Hematopoietic multipotent progenitor cell treated with erythropoietin and hydrocortisone succinate and interleukin-3 and kit ligand, for 15 days (in vitro differentiated cells): ENCODE measurements at places on chromosomes 2 and 18.

- no peak for DNase-seq
These were observed 42.9 kb upstream of the EML6 start for GRCh38 chr2:54680397-54681041.

DNA sequence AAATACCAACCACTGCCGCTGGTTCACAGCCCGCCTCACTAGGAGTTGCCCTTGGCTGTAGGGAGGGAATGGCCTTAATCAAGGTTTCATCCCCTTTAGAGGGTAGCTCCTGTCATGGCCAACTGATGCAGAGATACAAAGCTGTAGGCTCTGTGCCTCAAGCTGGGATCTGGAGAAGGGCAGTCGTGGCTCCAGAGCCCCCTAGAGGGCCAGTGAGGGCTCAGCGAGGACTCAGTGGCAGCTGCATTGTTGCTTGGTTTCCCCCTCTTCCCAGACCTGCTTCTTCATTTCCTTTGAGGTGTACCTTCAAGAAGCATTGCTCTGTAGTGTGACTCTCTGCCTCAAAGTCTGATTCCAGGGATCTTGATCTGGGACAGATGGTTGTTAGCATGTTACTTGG, 302.1 kb downstream of the LPIN1 start:
- no peak for DNase-seq

DNA sequence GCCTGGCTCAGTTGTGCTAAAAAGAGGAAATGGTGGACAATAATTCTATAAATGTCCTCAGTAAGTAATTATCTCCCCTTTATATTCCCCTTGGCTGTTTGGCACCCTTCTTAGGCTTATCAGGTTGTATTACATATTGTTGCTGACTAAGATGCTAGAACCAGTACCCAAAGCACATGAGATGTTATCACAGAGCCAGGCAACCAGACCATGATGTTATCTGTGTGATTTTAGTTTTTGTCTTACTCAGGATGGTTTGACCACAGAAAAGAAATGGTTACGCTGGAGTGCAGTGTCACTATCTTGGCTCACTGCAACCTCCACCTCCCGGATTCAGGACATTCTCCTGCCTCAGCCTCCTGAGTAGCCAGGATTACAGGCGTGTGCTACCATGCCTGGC, 15.2 kb downstream of the R3HDM1 start:
- DNase-seq = no peak

- no peak for DNase-seq
These were observed 413.6 kb upstream of the CYRIA start for GRCh38 chr2:17079262-17079661.

GRCh38 chr2:235180642-235181041, 228.8 kb downstream of the SH3BP4 start:
- no peak for DNase-seq

- DNase-seq = no peak
These were observed 941.2 kb downstream of the SUCLG1 start for GRCh38 chr2:83517727-83518368.

DNA sequence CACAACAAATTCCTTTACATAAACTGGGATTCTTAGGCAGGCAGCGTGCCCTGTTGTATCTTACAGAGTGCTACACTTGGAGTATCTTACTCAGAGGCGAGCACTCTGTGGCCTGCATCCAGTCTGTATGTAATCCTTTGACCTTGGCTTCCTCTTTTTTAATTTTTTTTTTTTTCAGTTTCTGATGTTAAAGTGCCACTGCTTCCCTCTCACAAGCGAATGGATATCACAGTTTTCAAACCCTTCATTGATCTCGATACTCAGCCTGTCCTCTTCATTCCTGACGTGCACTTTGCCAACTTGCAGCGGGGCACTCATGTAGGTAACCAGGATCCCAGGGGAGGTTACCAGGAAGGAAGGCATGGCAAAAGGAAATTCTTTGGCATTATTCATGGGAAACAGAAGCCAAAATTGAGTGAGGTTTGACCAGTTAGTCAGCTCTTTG, 40.4 kb downstream of the GRHL1 start:
- no peak for DNase-seq

- DNase-seq = no peak
These were observed 23.5 kb downstream of the C1D start for GRCh38 chr2:68039317-68039716.

GRCh38 chr2:71609958-71610357, 156.6 kb downstream of the DYSF start:
- DNase-seq = peak; percentile 52

GRCh38 chr2:24435391-24436316, 55.4 kb upstream of the NCOA1 start:
- DNase-seq = no peak

- DNase-seq = no peak
These were observed 408.3 kb downstream of the NUP35 start for GRCh38 chr2:183532514-183532913.

- DNase-seq = no peak
These were observed 53.4 kb downstream of the CD28 start for GRCh38 chr2:203759690-203760365.

DNA sequence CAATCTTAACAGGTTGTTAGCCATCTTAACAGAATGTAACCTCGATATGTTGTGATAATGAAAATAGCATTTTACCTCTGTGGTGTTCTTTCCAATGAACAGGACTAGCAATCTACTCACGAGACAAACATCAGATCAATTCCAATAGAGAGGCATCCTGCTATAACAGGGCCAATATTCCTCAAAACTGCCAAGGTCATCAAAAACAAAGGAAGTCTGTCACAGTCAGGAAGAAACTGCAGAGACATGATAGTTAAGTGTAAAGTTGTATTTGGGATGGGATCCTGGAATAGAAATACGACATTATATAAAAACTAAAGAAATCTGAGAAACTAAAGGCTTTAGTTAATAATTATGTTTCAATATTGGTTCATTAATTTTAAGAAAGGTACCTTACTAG, 588.9 kb upstream of the NETO1 start:
- DNase-seq = no peak

- DNase-seq = no peak
These were observed 6.2 kb downstream of the DAW1 start for GRCh38 chr2:227877421-227878310.

GRCh38 chr2:200426754-200427153, 83.1 kb downstream of the KCTD18 start:
- no peak for DNase-seq

DNA sequence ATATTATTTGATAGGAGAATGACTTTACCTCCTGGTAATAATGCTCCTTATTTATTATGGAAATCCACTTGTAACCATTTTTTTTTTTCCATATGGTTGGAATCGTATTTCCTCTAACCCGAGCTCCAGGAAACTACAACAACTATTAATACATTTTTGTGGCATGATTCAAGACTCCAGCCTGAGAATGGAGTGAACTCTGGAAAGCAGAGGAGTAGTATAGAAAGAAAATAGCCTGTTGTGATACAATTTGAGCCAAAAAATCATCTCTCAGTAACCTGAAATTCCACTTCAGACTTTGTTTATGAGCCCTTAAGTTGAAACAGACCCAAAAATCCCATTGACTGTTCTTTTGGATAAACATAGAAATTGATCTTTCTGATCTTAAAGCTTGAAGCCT, 921.1 kb downstream of the SOCS6 start:
- DNase-seq = no peak

- no peak for DNase-seq
These were observed 45.3 kb downstream of the BIN1 start for GRCh38 chr2:127061375-127062273.

DNA sequence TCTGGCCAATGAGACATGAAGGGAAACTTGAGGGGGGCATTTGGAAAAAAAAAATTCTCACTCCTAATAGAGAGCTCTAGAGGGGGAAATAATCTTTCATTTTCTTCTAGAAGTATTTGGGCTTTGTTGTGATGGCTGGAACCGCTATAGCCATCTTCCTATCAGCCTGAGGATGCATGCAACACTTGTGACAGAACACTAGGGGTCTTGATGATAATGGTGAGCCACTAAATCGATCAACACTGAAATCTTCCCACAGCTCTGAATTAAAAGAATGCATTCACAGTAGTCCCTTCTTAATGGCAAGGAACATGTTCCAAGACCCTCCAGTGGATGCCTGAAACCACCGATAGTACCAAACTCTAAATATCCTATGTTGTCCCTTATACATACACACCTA, 325.3 kb downstream of the LNPK start:
- no peak for DNase-seq

- no peak for DNase-seq
These were observed 29.6 kb downstream of the IGFBP5 start for GRCh38 chr2:216665717-216666116.

- no peak for DNase-seq
These were observed 344.9 kb downstream of the DCDC2C start for GRCh38 chr2:4047961-4048891.

DNA sequence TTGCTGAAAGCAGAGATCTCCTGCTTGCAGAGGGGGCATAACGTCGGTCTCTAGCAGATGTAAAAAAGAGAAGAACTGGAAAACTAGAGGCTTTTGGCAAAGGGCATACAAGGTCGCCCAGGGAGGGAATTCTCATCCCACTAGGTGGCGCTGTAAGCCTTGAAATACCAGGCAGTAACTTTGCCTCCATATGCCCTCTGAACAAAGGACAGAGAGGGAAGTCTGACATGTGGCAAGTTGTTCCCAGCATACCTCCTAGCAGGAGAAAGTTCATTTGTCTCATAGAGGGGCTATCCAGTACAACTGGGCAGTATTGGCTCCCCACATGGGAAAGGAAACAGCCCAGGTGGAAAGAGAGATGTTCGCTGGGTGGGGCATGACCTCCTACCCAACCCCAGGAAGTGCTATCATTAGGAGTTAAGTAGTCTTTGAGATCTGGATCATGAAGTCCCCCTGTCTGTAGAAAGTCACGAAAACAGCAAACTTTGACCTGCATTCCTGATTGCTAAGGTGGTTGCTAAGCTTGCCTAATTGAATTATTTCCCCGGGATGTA, 39.9 kb downstream of the STK17B start:
- DNase-seq = peak; percentile 81

GRCh38 chr2:151905963-151906632, 77.9 kb upstream of the ARL5A start:
- no peak for DNase-seq

GRCh38 chr2:102239344-102239743, 52.5 kb downstream of the IL1RL2 start:
- no peak for DNase-seq

DNA sequence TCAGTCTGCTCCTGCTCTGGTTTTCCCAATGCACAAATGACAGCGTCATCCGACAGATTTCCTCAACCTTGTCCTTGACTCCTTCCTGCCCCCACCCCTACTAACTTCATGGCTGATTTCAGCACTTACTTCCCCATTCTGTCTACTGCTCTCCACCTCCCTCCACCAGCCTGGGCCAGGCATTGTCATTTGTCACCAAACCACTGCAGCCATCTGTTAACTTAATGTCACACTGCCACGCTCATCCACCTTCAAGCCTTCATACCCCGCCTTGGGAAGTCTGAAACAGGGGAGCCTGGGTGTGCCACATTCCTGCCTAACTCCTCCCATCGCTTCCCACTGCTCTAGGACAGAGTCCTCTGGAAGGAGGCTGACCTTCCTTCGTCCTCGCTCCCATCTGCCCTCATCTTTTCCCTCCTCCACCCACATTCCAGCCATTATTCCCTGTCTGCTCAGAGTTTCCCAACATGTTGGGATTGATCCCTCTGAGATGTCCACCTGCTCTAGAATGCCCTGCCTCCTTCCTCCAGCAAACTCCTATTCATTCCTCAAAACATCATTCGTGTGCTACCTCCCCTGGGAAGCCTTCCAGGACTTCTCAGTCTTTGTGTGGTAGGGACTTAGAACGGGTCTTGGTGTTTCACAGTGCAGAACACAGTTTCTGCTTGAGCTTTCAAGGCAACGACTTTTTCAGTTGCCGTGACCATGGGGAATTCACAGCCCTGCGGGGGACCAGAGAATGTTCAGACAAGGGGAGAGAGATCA, 42.2 kb upstream of the SMAD7 start:
- no peak for DNase-seq

DNA sequence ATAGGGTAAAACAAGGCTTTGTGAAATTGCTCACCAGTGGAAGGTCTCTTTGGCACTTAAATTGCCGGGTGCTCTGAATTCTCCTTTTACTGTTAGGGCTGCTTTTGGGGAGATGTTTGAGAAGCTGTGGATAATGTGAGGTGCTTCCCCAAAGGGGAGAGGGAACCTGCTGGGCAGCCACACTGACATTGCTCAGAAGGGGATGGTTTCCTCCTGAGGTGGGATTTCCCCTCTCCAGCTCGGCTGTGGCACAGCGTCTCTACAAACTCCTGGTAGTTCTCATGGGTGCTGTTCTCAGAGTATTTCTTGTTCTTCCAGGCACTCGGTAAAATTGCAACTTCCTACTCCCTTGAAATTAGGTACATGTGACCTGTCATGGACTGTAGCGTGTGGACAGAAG, 124.2 kb downstream of the LPIN1 start:
- no peak for DNase-seq

GRCh38 chr2:218047536-218048225, 21.4 kb upstream of the RUFY4 start:
- DNase-seq = no peak

- no peak for DNase-seq
These were observed 25.7 kb upstream of the MSGN1 start for GRCh38 chr2:17790536-17790935.

DNA sequence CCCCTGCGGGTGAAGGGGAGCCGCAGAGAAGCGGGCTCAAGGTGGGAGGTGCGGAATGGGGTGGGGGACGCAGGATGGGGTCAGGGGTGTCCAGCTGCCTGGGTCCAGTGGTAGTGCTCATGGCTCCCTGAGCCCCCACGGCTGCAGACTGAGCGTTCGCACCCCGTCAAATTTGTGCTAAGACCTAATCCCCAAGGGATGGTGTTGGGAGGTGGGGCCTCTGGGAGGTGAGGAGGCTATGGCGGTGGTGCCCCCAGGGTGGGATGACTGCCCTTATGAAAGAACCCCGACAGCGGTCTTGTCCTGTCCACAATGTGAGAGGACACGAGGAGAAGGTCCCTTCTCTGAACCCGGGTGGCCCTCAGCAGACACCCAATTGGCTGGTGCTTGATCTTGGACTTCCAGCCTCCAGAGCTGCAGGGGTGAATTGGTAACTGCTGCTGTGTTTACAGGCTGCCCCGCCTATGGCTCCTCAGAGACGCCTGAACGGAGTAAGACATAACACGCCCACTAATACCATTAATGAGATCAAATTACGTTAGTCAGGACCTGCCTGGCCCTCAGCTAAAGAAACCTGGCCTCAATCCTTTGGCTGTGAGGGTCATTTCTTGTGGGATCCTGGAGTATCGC, 42.6 kb downstream of the PXDN start:
- no peak for DNase-seq

DNA sequence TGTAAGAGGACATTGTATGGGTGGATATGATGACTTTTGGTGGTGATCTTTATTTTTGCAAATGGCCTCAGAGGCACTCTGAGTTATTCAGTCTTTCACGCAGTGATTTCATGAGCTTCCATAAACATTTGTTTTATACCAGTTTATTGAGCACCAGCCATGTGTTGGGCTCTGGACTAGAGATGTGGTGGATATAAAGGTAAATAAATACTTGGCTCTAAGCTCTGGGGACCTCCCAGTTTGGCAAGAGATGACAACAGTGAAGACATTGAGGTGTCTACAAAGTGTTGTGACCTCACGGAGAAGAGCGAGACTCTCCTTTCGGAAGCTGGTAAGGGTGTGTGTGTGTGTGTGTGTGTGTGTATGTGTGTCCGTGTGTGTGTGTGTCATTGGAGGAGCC, 146.4 kb downstream of the TANC1 start:
- DNase-seq = no peak

- no peak for DNase-seq
These were observed 12.5 kb upstream of the LBH start for GRCh38 chr2:30218814-30219213.

- DNase-seq = no peak
These were observed 10.1 kb upstream of the NEU4 start for GRCh38 chr2:241798631-241799521.

- DNase-seq = no peak
These were observed 503.4 kb downstream of the CCDC85A start for GRCh38 chr2:56687169-56687568.

- DNase-seq = no peak
These were observed 42.8 kb upstream of the GALR1 start for GRCh38 chr18:77206676-77207374.
